Activated B cell treated with CpG ODN at 0.5 μM for 24 hours (primary cell): ENCODE measurements at places on chromosomes 12 and 14. TPM values are rescaled to one million over a fixed set of nuclear protein-coding genes. Genes with fewer than 3 reads are reported as not detected.

DNA sequence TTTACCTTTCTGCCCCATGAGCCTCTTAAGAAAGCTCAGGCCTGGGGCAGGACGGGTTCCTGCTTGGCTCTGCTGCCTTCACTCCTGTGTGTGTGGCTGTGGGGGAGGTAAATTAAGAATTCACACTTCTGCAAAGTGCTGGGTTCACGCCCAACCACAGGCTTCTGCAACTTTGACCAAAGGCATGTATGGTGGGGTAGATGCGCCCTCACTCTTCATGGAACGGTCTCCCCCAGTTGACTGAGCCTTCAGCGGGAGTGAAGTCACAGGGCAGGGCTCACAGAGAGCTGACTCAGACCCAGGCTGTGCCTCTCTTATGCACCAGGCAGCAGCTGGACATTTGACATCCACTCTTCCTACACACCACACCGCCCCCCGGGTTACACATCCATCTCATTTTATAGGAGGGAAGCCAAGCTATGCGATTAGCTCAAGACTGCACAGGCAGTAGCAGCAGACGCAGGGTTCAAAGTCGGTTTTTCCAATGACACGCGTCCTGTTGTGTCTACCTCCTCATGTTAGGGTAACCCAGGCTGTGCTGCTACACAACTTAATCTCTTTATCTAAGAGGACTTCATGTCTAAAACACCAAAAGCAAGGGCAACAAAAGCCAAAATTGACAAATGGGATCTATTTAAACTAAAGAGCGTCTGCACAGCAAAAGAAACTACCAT, 15.4 kb upstream of the BCL11B start:
- no peak for DNase-seq

DNA sequence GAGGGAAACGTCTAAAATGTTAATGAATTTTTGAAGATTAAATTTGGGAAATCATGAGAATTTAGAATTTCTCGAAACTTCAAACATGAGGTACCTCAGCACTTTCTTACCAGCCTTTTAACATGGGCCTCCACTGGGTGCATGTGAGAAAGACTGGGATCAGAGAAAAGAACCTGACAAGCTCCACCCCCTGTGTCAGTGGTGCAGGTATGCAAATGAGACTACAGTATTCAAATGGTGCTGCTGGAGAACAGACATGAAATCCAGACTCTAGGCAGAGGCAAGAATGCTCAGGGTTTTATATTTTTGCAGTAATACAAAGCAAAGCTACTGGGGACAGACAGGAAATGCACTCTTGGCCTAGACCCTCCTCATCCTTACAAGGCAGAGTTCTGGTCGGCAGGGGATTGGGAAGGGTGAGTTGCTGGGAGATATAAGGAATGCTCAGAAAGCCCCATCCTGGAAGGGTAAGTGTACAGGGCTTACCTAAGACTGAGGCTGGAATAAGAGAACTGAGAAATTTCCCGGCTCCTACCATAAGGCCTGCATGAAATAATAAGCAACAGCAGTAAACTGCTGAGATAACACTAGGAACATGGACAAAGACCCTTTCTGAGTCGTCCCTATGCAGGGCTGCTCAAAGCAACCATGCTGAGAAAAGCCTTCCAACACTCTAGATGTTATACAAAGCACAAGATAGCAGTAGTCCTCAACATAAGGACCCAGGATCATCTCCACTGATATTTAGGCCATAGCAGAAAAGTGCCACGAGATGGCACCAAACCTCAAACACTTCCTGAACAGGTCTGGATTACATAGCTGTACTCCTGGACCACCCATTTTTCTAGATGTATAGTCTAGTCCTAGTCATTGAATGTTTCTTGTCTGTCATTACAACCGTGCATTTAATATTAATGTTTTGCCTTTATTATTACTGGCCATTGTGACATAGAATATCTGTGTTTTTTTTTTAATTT, 260.8 kb downstream of the RASSF9 start:
- DNase-seq = no peak

GRCh38 chr12:26011099-26011498, 52.6 kb downstream of the RASSF8 start:
- DNase-seq = no peak

Gene C1RL
- total RNA-seq = 13.5 and 19.2 TPM in 2 replicates

Gene CSRP2
- total RNA-seq = 1.2 and 1.6 TPM in 2 replicates

DNA sequence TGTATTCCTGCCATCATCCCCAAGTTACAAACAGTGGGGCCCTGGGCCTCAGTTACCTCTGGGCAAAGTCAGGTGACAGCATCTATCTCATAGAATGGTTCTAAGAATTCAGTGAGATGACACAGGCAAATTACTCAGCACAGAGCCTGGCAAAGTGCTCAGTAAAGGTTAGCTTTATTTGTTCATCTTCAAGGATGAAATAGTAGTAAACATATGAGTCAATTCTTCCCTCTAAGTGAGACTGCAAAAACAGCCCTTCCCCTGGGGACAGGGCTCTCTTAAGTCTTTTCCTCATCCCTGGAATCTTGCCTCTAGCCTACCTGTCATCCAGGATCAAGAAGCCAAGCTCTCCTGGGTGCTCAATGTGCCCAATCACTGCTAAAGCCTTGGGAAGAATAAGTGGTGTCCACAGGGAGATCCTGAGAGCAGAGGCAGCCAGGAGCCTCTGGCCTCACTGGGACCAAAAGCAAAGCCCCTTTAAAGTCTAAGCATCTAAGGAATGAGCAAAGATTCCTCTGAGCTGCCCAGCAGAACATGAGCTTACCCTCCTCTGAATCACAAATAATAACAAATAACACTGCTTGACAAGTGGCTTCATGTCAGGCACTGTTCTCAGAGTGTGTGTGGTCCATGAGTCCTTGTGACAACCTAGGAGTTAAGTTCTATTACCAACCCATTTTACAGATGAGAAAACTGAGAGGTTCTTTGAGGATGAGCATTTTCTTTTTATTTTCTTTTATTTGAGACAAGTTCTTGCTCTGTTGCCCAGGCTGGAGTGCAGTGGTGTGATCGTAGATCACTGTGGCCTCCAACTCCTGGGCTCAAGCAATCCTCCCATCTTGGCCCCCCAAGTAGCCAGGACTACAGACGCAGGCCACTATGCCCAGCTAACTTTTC, 12.1 kb downstream of the NUAK1 start:
- no peak for DNase-seq

DNA sequence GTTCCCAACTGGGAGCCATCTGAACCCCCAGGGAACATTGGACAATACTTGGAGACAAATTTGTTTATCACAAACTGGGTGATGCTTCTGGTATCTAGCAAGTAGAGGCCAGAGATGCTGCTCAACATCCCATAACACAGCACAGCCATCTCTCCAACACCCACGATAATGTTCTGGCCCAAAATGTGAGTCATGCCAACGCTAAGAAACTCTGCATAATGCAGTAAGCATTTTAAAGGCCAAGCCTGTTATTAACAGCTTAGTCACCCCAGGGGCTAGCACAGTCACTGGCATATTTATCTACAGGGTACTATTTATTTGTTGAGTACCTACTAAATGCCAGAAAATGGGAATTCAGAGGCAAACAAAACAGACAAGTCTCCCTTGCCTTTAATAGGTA, 873.1 kb upstream of the TMEM132C start:
- DNase-seq = no peak

- no peak for DNase-seq
Measured at GRCh38 chr14:87325741-87326140, 667.2 kb downstream of the GALC start.

Gene ACSS3
- not detected in 2 replicates for total RNA-seq

Gene CEBPE
- total RNA-seq = 0.17 and 0.20 TPM in 2 replicates

DNA sequence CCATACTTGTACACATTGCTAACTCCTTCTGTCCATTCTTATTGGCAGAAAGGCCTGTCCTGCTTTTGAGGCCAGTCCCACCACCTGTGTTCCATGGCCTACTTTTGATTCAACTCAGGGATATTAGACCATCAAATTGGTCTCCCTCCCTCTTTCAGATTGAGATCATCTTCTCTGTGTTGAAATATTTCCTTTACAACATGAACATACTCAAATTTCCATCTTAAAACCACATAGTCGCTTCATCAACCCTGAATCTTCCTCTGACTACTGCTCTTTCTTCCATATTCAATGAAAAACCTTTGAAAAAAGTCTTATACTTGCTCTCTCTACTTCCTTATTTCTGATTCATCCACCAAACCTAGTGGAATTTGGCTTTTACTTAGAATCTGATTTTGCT, 34.9 kb downstream of the TRMT5 start:
- no peak for DNase-seq

Gene MYO1A
- total RNA-seq = 0.39 and 0.71 TPM in 2 replicates

DNA sequence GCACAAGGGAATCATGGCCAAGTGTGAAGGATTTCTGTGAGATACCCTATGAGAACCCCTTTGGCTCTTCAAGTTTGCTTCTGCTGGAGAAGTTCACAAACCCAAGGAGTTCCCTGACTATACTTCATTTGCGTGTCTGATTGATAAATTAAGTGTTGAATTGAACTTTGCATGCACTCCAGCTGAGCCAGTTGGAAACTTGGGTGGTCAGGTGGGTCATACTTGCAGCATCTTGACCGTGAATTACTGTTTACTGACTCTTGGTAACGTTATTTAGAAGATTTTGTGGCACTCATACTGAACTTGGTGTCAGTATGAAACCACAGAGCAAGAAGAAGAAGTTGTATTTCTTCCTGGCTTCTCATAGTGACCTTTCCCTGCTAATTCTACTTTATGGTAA, 77.5 kb downstream of the TGFB3 start:
- no peak for DNase-seq

Gene PPM1H
- total RNA-seq = not detected in 2 replicates

GRCh38 chr12:79692860-79693577, 2.3 kb upstream of the PAWR start:
- no peak for DNase-seq

GRCh38 chr12:6442836-6443235, 1.9 kb upstream of the CD27 start:
- DNase-seq = no peak
